ENCODE measurements at places on chromosomes 2 and 18. TPM values are rescaled to one million over a fixed set of nuclear protein-coding genes. Genes with fewer than 3 reads are reported as not detected.

DNA sequence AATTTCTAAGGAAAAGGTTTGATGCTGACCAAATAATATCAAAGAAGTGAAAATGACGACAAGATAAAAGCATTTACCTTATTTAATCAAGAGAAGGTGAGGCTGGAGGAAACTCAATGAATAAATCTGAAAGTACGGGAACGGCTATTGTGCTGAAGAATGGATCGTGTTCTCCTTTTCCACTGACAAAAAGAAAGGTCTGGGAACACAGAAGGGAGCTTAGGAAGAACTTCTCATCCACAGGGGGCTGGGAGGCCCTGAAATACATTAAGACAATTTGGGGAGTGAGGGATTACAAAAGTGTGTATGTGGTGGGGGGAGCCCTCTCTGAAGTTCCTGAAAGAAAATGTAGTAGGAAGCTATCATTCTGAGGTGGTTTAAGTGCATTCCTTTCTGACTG lies 582.3 kb downstream of the SLC4A3 start:
- no peak for DNase-seq

DNA sequence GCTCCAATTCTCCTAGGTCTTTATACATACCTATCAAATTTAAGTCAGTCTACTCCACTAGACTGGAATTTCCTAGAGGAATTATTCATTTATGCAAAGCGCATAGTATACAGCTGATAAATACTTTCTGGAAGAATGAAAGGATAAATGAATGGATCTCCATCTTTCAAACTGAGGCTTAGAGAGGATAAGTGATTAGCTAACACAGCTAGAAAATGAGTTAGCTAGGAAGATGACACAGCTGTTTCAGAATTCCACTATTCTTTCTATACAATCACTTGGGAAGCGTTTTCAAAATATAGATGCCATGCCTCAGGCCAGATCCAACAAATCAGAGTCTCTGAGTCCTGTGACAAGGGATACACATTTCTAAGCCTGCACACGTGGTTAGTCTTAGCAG lies 1146.6 kb upstream of the ZEB2 start:
- DNase-seq: no peak

- no peak for DNase-seq
Observed at GRCh38 chr2:85737961-85738360, 15.8 kb upstream of the ATOH8 start.

- DNase-seq: no peak
Observed at GRCh38 chr2:58803192-58803591, 562.1 kb upstream of the FANCL start.

GRCh38 chr2:136378712-136379595 lies 261.0 kb upstream of the CXCR4 start:
- DNase-seq: peak; percentile 60

DNA sequence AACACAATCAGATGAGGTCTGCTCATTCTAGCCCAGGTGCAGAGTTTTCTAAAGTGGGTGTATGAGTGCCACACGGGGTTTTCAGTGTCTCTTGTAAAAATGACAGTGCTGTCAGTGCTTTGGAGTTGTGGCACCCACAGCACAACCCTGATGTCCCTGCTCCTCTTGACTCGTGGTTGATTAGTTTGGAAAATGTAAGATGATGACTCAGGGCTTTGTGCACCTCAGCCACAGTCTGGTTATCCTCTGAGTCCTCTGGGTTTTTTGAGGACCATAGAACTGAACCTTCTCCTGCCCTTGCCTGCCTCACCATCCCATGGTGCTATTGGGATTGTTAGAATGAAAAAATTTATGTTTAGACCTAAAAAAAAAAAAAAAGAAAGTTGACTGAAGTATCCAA lies 105.6 kb downstream of the MYO1B start:
- no peak for DNase-seq

GRCh38 chr2:99554238-99554637 lies 64.4 kb upstream of the REV1 start:
- no peak for DNase-seq

DNA sequence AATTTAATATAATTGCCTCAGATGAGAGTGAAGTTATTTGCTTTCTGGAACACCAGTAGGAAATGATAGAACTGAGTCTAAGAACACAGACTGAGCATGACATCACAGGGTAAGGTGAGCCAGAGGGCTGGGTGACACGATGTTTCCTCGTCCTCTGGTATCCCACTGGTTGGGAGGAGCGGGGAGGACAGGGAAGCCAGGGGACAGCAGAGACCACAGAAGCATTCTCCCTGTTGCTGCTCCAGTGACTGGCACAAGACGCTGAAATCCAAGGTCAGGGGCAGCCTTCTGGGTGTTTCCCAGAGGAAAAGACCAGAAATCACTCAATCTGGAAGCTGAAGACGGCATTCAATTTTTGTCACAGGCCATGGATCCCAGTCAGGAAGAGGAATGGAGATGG lies 363.4 kb upstream of the SOX11 start:
- no peak for DNase-seq

DNA sequence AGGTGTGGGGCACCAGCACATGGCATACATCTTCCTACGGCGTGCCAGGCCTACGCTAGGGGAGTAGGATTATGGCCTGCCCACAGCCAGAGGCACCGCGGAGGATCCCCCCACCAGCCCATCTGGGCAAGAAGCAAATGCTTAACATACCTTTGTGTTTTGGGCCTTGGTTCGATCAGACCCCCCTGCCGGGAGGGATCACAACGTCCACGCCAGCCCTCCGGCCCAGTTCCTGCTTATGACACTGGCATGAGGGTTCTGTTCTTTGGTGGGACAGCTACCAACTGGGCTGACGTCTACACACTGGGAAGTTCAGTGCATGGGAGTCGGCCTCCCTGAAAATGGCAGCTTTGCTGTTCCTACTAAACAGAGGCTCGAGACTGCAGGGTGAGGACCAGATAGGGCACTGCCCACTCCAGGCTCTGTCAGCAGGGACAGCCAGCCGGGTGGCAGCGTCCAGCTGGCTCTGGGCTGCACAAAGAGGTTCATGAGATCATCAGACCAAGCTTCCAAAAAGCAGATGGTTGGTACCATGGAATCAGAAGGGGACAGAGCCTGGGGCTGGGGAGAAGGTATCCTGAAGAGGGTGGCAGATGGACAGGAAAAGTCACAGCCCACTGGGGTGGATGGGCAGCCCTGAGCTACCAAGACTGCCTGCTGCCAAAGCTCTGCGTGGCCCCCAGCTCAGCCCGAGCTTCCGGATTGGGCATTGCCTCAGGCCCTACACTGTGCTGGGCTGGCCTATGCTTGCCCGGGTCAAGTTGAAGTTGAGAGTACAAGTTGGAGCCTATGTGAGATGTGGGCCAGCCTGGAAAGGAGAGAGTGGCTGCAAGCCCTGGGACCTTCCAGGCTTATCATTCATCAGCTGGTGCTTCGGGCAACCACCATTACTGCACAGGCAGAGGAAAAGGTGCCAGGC lies 61.7 kb upstream of the TEX51 start:
- DNase-seq: no peak

DNA sequence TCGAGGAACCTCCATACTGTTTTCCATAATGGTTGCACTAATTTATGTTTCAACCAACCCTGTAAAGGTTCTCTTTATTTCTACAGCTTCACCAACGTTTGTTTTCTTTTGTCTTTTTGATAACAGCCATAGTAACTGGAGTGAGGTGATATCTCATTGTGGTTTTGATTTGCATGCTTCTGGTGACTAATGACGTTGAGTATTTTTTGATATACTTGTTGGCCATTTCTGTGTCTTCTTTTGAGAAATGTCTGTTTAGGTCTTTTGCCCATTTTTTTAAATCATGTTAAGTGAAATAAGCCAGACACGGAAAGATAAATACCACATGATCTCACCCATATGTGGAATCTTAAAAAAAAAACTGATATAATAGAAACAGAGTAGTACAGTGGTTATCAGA lies 74.8 kb upstream of the SMIM21 start:
- DNase-seq: no peak

DNA sequence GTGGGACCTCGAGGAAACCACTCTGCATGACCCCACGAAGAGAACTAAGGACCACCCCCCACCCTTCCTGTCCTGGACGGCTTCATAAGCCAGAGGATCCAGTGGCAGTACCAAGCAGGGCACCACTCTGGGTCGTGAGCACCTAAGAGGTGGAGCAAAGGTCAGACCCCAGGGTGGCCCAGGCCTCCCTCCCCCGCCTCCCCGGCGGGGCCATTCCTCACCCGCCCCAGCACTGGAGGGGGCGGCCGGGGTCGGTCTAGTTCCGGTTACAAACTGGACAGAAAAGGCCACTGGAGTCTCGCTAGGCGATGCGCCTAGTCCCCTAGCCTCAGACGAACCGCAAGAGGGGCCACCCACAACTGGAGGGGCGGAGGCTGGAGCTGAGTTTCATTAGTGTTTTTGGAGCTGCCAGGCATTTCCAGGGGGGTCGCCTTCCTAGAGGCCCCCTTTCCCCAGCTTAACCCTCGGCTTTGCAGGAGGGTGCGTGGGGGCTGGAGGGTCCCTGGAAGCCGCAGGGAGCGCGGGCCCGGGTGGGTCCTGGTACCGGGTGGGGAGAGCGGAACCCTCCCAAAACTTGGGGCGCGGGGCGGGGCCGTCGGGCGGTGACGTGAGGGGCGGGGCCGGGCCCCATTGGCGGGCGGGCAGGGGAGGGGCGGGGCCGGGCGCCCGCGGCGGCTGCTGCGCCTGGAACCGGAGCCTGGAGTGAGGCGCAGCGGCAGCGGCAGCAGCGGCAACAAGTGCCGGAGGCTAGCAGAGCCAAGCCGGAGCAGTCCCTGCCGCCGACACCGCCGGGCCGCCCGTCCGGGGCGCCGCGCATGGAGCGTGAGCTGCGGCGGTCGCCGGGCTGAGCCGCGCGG lies at the start of gene B3GNT2:
B3GNT2 (plus strand) TSS at position 695 of the 857 bp plus-strand sequence. CDS start 26,106 bp downstream, outside the sequence.
- peak; percentile 39 for DNase-seq

DNA sequence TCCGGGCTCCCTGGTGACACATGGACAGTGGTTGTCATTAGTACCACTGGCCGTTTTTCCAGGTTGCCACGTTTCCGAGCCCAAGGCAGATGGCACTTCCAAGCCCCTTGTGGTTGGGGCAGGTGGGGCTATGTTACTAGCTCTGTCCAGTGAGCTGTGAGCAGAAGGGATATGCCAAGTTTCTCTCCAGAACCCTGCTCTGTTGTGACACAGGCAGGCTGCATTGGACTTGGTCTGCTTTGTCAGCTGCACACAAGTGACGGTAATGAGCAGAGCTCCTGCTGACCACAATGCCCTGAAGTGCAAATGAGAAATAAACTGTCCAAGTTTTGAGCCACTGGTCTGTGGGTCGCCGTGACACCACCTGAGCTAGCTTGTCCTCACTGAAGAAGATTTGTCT lies 118.8 kb downstream of the GYPC start:
- no peak for DNase-seq

- peak; percentile 37 for DNase-seq
Observed at GRCh38 chr18:65788373-65788772, 37.6 kb downstream of the CDH7 start.

DNA sequence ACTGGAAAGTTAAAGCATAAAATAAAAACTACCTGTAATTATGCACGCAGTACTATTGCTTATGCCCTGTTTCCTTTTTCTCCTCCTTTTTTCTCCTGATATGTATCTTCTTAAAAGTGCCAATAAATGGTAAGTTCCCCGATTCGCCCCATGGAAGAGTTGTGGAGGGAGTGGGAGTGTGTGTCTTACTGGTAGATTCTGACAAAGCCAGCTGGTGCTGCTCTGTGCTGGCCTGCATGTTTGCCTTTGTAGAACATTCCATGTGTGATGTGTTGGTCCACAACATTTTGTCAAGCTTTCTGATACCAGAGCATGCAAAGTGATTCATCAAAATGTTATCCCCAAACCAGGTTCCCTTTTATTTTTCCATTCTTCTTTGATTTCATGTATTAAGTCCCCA lies 356.9 kb upstream of the RAB12 start:
- no peak for DNase-seq

- peak; percentile 35 for DNase-seq
Observed at GRCh38 chr2:145323512-145323911, 803.6 kb upstream of the ZEB2 start.

DNA sequence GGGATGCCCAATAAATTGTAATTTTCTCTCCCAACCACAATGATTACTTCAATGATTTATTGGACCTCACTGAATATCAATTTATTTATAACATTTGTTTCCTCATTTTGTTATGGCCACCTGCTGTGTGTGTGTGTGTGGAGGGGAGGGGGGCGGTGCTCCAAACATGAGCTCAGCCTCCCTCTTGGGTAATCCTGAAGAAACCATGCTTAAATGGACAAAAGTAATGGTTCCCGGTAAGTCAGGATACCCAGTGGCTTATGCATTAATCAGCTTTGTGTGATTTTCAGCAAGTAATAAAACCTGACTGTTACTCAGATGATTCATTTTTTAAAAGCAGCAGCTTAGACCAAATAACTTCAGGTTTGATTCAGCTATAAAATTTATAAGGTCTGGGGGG lies 495.1 kb upstream of the MEX3C start:
- DNase-seq: no peak

DNA sequence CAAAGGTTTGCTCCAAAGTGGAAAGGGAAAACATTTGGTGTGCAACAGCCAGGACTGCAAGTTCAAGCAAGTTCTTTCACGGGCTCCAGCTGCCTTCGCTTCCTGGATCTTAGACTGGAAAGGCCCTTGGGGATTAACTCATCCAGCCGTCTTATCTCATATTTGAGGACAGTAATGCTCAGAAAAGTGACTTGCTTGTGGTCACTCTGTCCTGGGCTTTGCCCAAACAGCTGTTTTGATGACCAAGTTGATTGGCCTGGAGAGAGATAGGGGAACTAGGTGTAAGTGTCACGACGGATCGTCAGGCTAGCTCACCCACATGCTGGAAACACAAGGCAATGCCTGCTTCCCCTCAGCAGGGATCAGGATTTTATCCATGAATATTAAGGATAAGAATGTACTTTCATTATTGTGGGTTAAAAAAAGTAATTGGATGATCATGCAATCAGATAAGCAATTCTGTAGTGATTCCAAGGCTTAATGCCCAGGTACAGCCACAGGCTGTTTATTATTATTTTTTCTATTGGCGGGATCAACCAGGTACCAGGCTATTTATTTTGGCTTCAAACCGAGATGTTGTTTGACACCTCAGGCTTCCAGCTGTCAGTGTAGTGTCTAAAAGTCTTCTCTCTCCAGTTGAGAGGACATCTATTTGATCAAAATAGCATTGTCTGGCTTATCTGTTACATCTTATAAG lies 162.5 kb upstream of the EPAS1 start:
- peak; percentile 78 for DNase-seq

GRCh38 chr18:48022021-48022420 lies 91.6 kb upstream of the SMAD2 start:
- no peak for DNase-seq

GRCh38 chr2:120230515-120231471 lies 7.6 kb upstream of the TMEM185B start:
- no peak for DNase-seq

EPB41L3 gene
- total RNA-seq: not detected

ALPI gene
- total RNA-seq: not detected

MTCL1 gene
- total RNA-seq: 39.6 TPM

AQP4 gene
- not detected for total RNA-seq

CFAP221 gene
- total RNA-seq: 0.57 TPM

AFF3 gene
- total RNA-seq: 1.9 TPM

CD8B2 gene
- total RNA-seq: not detected

EHD3 gene
- 4.0 TPM for total RNA-seq

MYO5B gene
- 29.5 TPM for total RNA-seq

ANKRD29 gene
- total RNA-seq: 3.8 TPM

TRPM8 gene
- 2.4 TPM for total RNA-seq

KDM3A gene
- 11.9 TPM for total RNA-seq

Measured in A172 (cell line).